Stomach (tissue), 19 donors: ENCODE measurements at places on chromosomes 3 and 15. TPM values are rescaled to one million over a fixed set of nuclear protein-coding genes. Genes with fewer than 3 reads are reported as not detected.
A peak's percentile ranks its signal among the peaks of the same experiment; 100 is the strongest.

GRCh38 chr15:78194568-78194925 lies 39.8 kb downstream of the ACSBG1 start:
- no peak for DNase-seq

DNA sequence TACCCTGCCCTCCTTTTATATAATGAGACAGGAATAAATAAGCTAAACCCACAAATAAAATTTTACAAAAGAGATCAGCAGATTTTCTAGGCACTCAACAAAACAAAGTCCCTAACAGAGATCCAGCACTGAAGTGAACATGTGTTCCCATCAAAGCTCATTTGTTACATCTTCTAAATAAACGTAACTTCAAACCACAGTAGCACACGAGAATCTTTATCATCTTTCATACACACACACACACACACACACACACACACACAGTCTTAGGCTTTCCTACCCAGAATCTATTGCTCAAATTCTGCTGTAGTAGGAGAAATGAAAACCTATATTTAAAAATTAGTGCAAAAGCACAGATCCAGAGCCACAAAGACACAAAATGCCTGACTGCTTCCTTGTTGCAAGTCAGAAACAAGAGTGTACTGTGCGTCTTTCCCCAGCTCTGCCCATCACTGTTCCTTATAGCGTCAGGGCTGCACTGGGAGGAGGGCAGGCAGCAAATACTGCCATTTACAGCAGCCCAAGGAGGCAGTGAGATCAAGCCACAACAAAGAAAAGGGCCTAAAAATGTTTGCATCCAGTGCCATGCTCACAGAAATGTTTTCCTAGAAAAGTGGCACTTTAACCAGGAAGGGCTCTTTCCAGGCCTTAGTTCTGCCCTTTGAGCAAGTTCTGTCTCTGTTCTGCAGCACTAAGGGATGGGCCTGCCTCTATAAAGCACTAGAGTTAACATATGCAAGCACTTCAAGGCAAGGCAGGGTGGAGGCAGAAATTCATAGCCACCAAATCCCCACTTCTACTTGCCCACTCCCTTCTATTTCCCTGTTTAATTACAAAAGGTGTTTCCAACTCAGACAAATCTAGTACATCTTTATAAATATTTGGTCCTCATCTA lies 6.0 kb downstream of the IP6K1 start:
- DNase-seq: no peak

DNA sequence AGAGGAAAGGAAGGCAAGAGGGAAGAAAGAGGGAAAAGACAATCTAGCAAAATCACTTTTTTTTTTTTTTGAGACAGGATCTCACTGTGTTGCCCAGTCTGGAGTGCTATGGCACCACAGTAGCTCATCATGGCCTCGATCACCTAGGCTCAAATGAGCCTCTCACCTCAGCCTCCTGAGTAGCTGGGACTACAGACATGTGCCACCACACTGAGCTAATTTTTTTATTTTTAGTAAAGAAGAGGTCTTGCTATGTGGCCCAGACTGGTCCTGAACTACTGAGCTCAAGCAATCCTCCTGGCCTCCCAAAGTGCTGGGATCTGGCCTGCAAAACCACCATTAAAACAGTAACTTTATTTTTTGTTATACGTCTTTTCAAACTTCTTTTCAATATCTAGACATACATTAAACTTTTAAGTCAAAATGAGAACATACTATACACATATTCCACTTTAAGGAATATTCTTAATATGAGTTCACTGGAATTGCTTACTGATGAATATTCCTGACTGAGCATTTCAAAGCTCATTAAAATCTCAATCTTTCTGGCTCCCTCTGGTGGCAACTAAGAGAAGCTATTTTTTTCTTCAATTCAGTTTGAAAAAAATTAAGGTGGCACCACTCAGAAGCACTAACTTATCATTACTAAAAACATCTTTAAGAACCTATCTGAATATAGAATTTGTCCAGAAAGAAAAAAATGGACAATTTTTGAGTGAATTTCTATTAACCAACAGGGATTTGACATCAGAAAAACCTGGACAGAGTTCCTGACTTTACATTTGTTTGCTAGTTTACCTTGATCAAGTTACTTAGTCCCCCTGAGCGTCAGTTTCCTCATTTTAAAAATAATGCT lies 40.9 kb downstream of the UACA start:
- DNase-seq: peak; percentile 80

The MNS1 gene
- polyA plus RNA-seq: 1.2 TPM

The BSN gene
- polyA plus RNA-seq: not detected

DNA sequence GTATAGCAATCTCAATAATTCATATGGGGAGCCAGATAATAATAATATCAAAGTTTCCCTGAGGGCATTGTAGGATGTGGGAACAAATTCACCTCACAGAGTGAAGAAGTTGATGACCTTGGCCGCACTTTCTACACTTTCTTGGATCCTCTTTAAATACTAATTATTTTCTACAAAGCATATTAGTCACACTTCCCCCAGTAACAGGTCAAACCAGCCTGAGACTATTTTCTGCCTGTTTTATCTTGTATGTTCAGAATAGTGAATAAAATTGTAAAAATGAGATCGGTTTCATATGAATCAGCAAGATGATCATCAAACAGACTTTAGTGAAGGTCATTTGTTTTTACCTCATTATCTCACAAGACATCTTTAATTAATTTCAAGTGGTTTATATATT lies 2.3 kb upstream of the OR5K3 start:
- no peak for DNase-seq

The GRK7 gene
- polyA plus RNA-seq: 0.05 TPM

GRCh38 chr3:32959371-32959770 lies 7.9 kb downstream of the CCR4 start:
- DNase-seq: no peak

The TMEM212 gene
- polyA plus RNA-seq: not detected

The TEX264 gene
- polyA plus RNA-seq: 34.5 TPM

DNA sequence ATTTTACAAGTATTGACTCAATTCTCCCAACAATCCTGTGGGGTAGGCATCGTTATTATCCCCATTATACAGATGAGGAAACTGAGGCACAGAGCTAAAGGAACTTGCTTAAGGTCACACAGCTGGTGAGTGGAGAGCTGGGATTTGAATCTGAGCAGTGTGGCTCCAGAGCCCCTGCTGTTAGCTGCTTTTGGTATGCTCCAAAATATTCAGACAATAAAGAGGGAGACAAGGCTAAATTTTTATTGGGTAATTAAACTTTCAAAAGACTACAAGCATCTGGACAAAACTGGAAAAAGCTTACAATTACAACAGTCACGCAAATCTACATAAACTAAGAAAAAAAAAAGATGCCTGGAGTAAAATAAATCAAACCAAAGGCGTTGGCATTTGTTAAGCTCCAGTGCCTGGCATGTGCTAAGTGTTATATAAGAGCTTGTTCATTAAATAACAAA lies 27.7 kb downstream of the CCDC13 start:
- DNase-seq: no peak

The PCCB gene
- 20.5 TPM for polyA plus RNA-seq

- no peak for DNase-seq
These were observed 6.2 kb downstream of the UBE2E1 start for GRCh38 chr3:23811919-23812318.

The TUSC7 gene
- not detected for polyA plus RNA-seq

DNA sequence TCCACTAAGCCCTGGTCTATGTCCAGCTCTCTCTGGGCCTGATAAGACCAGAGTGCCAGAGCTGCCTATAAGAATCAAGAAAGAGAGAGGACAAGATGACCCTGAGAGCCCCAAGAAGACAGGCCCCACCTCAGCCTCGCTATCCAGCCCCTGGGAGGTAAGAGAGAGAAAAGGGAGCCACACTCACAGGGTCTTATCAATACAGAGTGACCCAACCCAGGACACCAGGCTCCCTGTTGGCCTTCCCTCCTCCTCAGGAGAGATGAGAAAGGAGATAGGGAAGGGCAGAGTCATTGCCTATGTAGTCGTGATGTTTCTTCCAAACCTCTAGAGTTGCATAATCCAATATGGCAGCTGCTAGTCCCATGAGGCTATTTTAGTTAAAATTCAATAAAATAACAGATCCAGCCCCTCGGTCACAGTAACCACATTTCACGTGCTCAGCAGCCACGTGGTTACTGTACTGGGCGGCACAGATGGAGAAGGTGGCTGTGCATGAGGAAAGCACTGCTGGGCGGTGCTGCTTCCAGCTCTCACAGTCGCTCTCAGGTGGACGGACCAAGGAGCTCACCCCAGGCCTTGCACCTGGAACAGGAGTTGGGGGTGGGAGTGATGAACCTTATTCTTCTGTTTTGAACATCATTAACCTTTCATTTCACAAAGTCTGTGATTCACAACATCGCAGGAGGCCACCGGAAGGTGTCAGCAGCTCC lies 525.8 kb downstream of the SHQ1 start:
- no peak for DNase-seq

The LHFPL4 gene
- 0.08 TPM for polyA plus RNA-seq

DNA sequence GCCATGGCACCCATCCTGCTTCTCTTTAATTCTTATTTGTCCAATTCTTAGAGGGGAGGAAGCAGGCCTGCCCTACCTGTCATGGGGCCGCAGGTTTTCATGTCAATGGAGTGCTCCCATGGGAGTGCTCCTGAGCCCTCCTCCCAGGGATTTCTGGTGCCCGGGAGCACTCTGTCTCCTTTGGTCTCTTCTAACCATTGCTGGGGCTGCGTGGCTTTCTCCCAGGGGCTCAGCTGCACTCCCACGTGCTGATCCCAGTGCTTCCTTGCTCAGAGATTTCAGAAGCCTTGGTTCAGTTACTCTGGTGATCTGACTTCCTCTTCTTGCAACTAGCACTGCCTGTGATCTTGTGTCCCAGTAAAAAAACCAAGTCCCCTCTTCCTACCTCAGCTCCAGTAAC lies 68.0 kb upstream of the ARL8B start:
- DNase-seq: no peak

The UROC1 gene
- polyA plus RNA-seq: not detected

GRCh38 chr3:11371747-11372146 lies 99.5 kb downstream of the ATG7 start:
- no peak for DNase-seq

The IL12A gene
- 0.25 TPM for polyA plus RNA-seq

- DNase-seq: no peak
These were observed 11.9 kb downstream of the SMAD6 start for GRCh38 chr15:66713843-66714508.

DNA sequence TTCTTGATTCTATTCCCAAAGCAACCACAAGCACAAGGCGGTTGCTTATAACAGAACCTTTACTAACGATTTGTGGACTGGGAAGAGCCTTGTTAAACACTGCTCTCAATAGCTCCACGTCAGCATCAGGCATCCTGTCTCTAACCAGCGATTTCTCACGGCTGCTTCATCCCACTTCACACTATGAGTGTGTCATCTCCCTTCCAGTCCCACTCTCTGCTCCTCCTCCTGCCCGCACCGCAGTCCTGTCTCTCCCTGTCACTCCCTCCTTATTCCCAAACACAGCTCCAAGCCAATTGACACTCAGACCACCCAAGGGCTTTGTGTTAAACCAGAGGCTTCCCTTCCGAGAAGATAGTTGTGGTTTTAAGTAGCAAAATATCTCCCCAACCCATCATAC lies 94.8 kb downstream of the ABHD5 start:
- DNase-seq: no peak

- DNase-seq: no peak
These were observed 120.2 kb downstream of the EPHA3 start for GRCh38 chr3:89227634-89228033.

GRCh38 chr15:95559875-95560394 lies 770.6 kb upstream of the NR2F2 start:
- no peak for DNase-seq

The TNK2 gene
- polyA plus RNA-seq: 34.5 TPM

DNA sequence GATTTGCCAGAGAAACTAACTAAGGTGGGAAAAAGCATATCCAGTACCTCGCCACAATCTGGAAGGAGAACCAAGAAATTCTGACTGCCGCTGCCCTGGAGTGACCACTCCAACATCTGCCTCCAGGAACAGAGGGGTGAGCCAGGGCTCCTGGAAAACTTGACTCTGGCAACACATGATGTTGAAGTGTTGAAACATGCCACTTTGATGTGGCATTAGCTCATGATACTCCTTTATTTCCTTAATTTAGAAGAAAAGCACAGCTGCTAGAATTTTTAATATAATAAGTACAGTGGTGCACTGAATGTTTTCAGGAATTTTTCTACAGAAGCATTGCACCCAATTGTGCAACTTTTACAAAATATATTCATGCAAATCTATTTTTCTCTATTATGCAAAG lies 109.9 kb upstream of the BCL6 start:
- no peak for DNase-seq

DNA sequence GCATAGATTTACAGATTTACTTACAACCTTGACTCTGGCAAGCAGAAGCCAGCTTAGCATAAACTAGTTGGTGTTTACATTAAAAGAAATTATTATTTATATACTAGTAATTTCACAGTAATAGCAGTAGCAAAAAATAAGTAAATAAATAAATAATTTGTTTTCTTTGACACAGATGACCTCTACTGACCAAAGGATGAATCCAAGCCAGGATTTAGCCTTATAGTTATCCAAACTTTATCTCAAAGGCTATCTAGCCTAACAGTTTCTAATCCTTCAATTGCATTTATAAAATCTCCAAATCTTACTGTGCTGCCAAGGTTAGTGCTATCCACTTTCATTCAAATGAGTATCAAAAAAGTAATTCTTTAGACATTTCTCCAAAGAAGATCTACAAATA lies 64.3 kb downstream of the FRMD5 start:
- no peak for DNase-seq

DNA sequence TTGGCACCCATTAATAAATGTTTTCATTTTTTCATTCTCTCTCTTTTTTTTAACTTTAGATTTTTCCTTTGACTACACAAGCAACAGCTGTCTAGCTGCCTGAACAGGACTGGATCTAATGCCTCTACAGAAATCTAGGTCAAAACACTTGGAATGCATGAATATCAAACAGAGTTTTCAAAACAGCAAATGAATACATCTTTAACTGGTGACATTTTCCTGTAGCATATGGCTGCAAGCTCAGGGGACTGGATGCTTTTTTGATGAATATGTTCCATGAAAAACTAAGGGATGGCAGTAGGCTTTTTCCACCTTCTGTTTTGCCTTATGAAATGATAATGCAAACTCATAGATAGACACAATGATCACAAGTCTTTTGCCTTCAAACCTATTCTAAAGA lies 661.7 kb downstream of the MCTP2 start:
- DNase-seq: no peak

GRCh38 chr3:81908561-81908960 lies 147.1 kb upstream of the GBE1 start:
- no peak for DNase-seq

- DNase-seq: no peak
These were observed 714.3 kb upstream of the CFAP20DC start for GRCh38 chr3:59764171-59764570.

The DLL4 gene
- 2.2 TPM for polyA plus RNA-seq

DNA sequence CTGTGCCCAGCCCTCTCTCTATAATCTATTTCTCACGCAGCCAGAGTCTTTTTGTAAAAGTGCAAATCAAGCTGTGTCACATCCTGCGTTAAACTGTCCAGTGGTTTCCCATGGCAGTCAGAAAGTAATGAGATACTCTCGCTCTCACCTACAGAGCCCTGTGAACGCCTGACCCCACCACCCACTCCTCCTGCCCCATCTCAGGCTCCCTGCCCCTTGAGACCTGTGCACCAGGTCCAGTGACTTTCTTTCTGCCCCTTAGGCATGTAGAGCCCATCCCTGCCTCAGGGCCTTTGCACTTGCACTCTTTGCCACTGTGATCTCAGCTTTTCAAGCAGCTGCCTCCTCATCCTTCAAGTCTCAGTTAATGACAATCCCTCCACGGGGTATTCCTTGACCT lies 58.3 kb upstream of the RASGRP1 start:
- DNase-seq: no peak

- no peak for DNase-seq
These were observed 97.2 kb downstream of the LRTM1 start for GRCh38 chr3:54830658-54831057.

The UNC45A gene
- 62.7 TPM for polyA plus RNA-seq

The C3orf85 gene
- not detected for polyA plus RNA-seq

GRCh38 chr3:87036671-87037070 lies 45.7 kb upstream of the VGLL3 start:
- no peak for DNase-seq
